ENCODE measurements at places on chromosomes 12 and 14.

- DNase-seq: no peak
These were observed 9.9 kb downstream of the TUNAR start for GRCh38 chr14:95886366-95887056.

- no peak for DNase-seq
These were observed 9.3 kb upstream of the ESR2 start for GRCh38 chr14:64303471-64303917.

DNA sequence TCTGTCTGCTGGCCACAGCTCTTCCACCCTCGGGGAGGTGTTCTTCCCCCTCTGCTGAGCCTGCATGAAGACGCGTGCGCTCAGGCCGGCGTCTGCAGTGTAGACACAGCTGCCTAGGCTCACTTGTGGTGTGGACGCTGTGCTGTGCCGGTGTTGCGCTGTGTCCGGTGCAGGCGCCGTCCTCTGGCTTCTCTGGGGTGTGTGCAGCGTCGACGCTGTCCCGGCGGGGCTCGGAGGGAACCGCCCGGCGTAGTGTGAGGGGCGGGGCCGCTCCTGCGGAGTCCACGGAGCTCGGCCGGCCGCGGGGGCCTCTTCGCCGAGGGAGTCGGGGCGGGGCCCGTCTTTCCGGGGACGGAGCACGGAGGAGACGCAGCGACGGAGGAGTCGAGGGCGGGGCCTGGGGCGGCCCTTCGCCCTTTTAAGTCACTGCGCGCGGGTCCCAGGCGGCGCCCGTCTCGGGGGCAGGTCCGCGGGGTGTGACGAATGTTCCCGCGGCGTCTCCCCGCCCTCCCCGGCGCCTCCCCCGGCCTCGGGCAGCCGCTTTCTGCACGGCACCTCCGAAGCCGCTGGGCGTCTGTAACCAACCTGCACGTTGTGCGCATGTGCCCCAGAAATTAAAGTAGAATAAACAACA lies 45.2 kb downstream of the NOC4L start:
- DNase-seq: peak; percentile 93

- DNase-seq: no peak
These were observed 148.8 kb upstream of the CNOT2 start for GRCh38 chr12:70094467-70094866.

DNA sequence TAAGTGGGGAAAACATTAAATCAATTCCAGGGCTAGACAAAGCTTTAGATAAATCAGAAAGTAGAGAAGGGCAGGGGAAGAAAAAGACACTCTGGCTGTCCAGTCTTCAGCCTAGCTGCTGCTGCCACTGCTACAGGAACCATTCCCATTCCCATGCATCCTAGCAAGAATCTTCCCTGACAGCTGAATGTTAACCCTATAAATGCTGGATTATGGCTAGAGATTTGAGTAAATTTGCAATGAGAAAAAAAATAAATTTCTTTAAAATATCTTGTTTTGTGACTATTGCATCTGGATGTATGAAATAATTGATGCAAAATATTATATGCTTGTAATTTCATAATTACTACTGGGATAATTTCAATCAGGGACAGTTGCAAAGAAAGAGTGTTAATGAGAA lies 15.0 kb upstream of the CDKN3 start:
- DNase-seq: no peak

DNA sequence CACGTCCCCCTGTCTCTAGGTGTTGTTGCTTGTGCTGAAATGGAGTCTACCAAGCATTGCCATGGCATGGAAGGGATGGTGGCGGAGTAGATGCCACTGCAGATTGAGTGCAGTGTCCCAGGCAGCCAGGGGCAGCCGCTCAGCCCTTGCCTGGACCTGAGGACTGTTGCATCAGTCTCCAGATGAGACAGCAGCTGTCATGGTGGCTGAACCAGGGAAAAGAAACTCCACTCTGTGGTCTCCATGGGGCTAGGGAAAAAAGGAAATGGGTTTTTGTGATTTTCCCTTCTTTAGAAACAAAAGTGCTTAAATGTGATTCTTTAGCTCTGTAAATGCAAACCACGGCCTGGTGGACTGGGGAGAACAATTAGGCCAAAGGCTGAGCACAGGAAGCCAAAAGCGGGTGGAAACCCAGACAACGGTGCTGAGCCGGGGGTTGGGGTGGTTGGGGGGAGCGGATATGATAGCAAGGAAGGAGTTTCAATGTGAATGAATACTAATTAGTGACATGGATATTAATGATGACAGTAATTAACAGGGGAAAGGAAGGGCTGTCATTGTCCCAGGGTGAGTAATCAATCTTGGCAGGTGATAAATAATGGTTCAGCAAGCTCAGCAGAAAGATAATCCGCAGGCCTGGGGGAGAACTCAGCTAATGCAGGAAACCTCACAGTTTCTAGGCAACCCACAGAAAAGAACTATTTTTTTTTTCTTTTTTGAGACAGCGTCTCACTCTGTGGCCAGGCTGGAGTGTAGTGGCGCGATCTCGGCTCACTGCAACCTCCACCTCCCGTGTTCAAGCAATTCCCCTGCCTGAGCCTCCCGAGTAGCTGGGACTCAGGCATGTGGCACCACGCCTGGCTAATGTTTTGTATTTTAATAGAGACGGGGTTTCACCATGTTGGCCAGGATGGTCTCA lies 442.6 kb downstream of the DPF3 start:
- DNase-seq: no peak

- DNase-seq: no peak
These were observed 164.8 kb downstream of the ATP23 start for GRCh38 chr12:58106195-58106594.

DNA sequence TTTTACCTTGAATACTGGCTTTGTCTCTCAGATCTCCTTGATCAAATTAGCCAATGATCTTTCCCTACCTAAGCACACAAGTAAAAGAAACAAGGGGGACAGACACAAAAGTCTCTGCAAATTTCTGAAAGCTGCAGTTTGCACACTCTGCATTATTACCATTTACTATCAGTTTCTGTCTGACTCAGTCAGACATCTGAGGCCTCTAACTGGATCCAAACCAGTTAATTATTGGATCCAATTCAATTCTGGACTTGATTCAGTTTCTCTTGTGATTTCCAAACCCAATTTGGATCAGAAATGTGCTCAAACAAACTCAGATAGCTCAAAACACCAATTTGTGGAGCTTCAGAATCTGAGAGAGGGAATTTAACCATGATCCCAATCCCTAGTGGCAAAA lies 16.6 kb downstream of the SSTR1 start:
- no peak for DNase-seq

DNA sequence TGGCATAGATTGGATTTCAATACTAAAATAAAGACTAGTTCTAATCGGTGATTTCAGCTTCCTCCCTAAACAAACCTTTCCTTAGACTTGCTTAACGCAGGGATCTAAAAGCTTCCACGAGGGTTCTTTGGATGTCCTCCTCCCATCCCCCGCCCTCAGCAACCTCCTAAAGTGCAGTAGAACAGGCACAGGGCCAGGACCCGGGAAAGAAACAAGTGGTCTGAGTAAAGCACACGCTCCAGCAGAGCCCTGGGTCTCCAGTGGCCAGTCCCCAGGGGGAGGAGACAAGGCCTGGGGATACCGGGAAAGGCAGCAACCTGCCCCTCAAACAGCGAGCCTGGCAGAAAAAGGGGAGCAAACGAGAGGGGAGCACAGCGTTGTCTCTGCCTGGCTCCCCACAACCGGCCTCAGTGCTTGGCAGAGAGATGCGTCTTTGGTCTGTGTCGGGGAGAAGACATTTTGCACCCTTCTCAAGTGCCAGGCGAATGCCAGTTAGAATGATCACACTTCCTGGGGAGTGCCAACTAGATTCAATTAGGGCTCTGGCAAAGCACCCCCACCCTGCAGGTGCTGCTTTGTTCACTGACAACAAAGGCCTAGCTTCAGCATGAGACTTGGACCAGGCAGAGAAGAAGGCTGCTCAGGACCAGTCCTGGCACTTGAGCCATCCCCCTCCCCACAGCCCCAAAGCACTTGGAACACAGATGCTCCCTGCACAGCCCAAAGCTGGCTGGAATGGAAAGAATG lies 17.1 kb upstream of the SLC6A12 start:
- no peak for DNase-seq

DNA sequence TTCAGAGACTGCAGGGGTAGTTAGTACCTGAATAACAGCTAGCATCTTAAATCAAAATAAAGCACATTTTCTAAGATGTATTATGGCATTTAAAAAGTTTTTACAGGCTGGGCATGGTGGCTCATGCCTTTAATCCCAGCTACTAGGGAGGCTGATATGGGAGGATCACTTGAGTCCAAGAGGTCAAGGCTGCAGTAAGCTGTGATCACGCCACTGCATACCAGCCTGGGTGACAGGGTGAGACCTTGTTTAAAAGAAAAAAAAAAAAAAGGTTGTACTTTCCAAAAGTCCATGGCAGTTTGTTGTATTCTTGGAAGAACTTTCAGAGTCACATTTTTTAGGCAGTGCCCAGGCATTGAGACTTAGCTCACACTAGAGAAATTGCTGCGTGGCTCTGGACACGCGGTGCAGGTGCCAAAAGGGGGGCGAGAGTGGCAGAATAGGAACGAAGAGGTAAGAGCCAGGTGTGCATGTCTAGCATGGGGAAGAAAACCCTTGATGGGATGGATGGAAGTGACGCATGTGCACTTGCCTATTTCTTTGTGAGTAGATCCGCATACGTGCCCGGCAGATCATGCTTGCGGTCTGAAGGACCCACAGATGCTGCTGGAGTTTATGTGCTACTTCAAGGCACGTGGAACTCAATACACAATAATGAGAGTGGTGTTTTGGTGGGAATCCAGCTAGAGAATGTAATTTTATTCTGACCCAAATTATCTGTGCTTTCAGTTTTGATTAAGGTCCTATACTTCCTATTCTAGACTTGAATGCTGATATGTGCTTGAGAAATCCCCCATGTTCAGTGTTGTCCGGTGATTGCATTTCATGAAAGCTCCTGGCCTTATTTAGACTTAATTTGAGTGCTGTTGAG lies 11.9 kb downstream of the ANKRD13A start:
- DNase-seq: no peak

DNA sequence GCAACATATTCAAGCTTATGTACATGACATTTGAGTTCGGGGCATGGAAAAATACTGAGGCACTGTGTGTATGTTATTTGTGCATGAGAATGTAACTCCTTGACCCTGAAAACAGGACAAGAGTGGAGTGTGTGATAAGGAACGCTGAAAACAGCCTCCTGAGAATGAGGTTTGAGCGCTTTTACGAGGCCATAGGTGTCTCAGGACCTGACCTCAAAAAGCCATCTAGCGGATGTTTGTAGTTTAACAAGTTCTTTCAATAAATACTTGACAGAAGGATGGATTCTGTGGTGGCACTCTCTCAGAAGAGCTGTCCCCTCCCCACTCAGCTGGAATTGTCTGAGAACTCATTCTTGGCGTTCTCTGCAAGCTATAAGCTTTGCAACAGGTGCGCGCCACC lies 350.5 kb upstream of the TMTC1 start:
- DNase-seq: no peak

DNA sequence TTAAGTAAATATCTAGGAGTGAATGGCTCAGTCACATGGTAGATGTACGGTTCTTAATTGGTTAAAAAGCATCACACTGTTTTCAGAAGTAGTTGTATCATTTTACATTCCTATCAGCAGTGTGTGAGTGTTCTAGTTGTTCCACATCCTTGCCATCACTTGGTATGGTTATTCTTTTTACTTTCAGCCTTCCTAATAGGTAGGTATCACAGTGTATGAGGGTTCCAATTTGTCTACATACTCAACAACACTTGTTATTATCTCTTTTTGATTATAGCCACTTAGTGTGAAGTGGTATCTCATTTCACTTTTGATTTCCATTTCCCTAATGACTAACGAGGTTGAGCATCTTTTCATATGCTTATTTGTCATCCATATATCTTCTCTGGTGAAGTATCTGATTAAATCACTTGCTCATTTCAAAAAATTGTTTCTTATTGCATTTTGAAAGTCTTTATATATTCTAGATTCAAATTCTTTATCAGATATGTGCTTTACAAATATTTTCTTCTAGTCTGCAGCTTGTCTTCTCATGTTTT lies 3.5 kb upstream of the SPRYD3 start:
- no peak for DNase-seq

GRCh38 chr12:110889361-110889760 lies 31.0 kb downstream of the MYL2 start:
- no peak for DNase-seq

DNA sequence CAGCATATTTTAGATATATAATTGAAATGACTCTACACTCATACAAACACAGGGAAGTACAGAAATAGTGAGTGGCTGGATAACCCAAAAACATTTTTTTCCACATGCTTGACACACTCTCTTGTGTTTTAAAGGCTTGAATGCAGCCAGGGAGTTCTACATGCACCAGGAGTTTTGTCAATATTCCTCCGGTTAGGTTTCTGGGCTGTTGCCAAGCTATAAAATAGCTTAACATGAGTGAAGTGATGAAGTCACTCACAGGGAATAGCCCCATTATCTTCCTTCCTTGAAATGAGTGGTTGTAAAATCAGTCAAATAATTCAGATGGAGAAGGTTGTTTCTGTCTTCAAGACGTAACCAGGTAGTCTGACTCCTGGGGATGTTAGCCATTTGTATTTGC lies 582.7 kb downstream of the SLC6A15 start:
- DNase-seq: no peak

DNA sequence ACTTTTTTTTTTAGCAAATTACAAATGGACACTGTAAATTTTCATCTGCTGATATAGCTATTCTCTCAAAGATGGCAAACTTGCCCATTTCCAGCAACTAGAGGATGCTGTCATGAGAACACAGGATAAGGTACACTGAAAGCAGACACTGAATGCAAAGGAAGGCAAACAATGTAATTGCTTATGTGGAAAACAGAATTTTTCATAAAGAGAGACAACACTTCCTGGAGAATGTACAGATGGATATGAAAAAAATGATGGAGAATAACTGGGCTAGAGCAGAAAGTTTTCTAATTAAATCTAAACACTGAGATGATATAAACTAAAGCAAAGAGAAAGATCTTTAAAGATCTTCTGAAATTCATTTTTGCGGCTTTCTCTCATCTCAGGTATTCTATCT lies 581 bp downstream of the CD69 start:
- no peak for DNase-seq

DNA sequence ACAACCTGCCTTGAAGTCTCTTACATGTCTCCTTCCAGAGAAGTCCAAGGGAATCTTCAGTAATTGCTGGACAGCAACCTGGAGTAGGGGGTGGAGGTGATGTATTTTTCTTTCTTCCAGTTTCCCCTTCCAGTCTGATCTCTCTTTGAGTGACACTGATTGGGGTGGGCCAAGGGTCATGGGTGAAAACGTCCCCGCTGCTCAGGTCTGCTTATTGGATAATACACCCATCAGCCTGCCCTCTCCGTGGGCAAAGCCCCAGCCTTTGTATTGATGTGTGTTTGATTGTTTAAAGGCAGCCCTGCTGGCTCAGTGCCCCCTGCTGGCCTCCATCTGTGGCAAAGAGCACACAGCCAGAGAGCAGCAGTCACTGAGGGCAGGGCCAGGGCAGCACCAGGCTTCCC lies 35.7 kb upstream of the ATP2A2 start:
- DNase-seq: peak; percentile 25
